ENCODE measurements at places on chromosomes 7 and 10.

DNA sequence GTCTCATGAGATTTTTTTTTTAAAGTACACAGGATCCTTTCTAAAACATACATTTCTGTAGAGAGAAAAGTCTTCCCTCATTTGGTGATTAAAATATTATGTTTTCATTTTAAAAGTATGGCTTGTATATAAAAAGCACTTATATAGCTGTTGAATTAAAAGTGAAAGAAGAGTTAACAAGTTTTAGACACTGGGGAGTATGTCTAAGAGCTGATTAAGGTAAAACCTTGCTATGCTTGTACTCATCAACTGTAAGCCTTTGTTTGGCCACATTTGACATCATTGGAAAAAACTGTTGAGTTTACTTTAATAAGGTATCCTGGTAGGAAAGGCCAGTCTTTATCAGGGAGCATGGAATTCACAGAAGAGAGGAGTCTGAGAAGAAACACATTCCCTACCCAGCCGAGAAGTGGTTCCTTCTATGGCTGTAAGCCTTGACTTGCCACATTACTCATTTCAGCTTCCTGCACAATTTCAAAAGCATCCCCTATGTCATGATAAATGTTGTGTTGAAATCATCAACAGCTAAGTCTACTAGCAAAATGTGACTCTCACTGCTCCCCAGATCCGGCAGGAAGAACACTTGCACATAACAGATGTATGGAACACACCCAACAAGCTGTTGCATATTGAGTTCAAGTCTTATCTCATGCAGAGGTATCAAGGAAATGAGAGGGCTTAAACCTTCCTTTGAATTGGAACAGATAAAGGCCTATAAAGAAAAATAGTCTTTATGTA, 171.8 kb upstream of the CDK1 start:
- DNase-seq = no peak

- DNase-seq = no peak
Observed at GRCh38 chr7:31043051-31043471, 9.0 kb upstream of the ADCYAP1R1 start.

DNA sequence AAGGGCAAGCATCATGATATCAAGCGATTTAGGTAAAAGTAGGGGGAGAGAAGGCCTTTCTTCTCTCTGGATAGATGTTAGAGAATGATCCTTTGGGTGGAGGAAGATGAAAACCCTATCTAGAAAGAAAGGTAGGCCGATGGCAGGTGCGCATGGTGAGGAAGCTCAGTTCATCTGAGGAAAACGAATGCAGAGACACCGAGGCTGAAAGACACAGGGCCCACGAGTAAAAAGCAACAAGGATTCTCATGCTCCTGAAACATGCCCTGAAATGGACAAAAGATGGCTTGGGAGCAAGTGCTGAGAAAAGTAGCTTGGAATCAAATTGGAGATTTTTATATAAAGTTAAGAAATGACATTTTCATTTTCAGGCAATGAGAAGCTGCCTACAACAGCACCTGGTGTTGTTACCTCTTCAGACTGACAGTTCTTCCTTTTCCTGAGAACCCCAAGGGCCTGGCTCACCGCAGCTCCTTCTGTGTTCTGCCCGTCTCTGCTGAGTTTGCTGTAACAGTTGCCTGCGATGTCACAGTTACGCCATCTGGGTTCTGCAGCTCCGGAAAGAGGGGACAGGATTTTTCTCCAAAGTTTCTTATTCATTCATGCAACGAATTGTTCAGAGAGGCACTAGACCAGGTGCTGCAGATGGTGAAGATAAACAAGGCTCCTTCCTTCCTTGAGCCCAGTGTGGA, 402.0 kb upstream of the KLF6 start:
- no peak for DNase-seq

DNA sequence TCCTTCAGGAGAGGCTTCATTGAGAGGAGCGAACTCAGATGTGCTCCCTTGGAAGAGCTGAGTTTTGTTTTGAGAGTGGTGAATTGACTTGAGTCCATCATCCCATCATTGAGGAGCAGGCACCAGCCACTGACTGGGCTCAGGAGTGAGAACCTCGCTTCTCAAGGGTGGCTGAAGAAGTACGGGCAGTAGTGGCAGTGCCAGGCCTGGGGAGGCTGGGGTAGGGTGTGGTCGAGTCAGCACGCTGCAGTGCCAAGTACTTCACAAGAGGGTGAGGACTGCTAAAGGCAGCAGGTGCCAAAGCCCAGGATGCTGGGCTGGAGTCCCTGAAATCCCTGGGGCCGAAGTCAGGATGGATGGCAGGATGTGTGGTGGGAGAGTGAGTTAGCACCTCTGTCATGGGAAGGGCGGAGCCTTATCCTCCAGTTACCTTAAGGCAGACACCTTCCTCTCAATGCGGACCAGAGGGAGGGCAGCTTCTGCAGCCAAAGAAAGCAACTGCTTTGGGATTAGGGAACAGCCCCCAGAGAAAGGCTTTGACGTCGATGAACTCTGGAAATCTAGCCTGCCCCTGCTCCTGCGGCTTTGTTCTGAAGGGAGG, 210.3 kb downstream of the CAMK1D start:
- no peak for DNase-seq

DNA sequence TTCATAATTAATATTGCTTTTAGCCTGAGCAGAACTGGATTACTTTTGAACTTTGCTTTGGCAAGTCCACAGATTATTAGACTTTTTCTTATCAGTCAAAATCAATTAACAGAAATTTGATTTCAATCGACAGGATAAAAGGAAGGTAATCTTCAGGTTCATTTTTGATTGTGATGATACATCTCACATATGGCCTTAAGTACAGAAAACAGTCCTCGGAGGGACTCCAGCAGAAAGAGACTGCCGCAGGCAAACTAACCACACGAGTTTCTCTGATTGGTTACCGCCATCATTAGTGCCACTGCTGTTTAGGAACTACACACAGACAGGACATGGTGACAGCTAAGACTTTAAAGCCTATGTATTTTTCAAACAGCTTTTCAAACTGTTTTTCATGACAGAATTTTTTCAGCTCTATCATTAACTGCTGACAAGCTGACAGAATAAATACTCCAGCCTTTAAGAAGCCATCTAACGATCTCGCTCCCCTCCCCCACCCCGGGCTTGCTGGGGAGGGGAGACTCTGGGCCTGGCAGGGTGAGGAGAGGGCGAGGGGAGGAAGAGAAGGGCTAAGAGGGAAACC, 668.2 kb downstream of the KCNMA1 start:
- DNase-seq = no peak

DNA sequence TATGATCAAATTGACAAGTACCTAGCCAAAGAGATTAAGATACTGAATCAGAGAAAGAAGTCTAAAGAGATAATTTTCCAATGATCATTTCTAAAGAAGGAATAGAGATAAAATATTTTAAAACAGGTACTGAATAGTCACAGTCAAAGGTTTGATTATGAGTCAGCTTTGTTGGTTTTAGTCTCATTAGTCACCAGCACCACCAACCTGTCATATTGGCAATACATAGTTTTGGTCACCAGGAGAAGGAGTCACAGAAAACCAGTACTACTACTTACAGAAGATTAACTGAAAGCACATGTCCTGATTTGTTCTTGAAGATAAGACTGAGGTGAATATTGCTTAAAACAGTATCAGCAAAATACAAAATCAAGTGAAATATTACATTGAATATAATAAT, 34.6 kb downstream of the ZEB1 start:
- no peak for DNase-seq

DNA sequence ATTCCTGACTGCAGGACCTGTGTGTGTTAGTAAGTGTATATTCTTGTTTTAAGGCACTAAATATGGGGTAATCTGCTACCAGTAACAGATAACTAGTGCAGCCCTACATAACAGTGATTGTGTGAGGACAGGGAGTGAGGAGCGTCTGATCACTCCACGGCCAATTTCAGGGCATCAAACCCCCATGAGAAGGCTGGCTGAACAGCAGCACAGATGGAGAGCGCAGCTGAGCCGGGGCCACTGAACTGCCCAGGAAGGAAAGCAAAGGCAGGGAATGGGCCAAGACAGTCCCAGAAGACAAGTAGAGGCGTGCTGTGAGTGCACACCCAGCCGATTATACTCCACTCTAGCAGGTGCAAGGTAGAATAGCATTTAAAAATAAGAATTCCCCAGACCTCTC, 157.1 kb upstream of the CHST15 start:
- DNase-seq = no peak

- DNase-seq = no peak
Observed at GRCh38 chr7:95342642-95343307, 18.4 kb upstream of the PON1 start.

DNA sequence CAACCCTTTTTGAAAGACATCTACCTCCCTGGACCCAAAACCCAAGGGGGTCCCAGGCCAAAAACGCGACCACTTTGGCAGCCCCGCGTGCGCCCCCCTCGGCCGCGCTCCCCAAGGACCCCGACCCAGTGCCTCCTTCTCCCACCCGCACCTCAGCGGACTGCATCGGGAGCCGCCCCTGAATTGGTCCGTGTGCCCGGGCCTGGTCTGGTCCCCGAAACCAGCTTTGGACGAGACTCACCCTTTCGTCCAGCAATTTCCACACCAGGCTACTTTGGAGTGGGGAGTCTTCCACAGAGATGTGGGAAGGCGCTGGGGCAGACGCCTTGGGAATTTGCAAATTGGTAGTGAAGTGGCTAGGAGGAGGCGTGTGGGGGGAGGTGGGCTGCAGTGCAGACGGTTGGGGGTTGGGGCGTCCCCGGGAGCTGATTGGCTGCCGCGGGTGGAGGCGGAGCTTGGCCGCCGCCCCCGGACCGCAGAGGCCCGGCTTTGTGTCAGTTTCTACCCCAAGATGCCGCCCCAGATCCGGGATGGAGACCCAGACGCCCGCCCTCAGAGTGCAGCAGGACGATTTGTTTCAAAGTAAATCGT, 16.9 kb downstream of the TCAF1 start:
- DNase-seq = no peak

GRCh38 chr10:77442699-77443189, 194.9 kb downstream of the KCNMA1 start:
- DNase-seq = no peak

- DNase-seq = no peak
Observed at GRCh38 chr7:131103997-131104396, 223.7 kb upstream of the MKLN1 start.

- no peak for DNase-seq
Observed at GRCh38 chr7:138773176-138773575, 24.6 kb upstream of the TMEM213 start.

DNA sequence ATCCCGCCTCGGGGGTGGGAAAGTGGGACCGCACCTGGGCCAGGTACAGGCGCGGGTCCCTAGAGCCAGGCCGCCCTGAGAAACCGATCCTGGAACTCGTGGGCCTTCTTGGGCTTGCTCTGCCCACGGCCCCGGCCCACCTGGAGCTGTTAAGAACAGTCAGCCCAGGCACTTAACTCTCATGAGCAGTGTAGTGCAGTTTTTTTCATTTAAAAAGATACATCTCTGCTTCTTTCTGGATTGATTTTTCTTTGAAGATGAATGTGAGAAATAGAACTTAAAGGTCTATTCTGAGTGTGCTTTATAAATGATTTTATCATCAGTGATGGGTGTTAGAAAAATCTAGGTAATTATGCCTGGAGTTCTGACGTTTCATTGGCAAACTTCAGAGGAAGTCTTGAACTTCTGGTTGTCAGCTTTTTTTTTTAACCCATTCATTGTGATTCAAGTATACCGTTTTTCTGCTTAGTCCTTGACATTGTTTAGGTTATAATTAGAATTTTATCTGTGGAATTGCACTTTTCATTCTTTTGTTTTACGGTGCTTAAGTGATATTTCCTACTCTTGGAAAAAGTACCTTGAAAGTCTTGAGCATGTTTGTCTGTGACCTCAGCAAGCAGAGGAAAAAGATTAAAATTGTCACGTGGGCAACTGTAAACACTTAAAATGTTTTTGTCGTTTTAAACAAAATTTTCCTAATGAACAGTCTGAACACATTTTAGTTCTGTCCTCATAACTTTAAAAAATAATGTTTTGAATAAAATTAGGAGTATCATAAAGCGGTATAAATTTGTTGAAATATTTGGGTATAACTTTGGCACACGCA, 906 bp downstream of the CDK1 start:
- DNase-seq = no peak

DNA sequence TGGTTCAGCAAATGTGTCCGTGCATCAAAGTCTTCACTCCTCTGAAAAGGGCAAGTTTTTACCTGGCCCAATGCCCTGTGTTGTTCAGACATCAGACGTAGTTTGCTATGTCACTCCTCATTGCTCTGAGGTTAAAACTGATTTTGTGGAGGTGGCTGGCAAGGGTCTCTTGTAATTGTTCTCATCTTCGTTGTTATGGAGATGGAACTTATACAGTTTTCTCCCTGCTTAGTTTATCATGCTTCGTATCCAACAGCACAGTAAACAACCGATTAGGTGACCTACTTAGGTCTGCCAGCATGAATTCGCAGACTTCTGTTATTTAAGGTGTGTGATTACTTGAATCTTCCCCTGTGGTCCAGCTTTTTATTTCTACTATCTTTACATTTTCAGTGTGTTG, 274.1 kb upstream of the SMIM30 start:
- DNase-seq = no peak

DNA sequence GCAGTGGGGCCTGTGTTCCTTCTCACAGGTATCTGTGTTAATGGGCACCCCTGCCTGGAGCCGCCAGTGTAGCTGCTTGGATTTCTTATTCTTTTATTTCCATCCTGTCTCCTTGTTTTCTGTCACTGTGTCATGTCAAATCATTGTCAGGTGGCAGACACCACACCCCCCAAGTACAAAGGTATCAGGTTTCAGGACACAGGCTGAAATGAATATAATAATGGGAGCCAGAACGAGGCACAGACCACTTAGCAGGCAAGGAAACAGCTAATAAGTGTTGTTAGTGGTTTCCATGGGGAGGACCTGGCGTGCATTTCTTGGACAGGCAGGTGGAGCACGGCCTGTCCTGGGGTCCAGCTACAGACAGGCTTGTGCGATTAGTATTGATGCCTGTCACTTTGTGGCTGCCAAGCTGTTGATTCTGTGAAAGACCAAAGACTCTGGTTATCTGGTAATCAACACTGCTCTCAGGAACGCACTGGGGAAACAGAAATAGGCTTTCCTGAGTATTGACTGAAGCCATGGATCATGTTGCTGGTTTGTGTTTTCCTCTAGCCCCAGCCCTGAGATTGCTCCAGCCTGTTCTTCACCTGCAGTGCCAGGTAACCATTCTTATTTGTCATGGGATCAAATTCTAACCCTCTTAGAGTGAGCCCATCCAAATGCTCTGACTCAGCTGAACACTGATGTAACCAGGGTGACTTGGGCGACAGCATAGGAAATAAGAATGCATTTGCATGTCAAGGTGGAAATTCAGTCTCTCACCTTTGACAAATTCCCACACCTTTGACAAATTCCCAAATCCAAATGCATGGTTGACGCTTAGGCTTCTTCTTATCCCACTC, 1002.0 kb downstream of the LRMDA start:
- no peak for DNase-seq

- no peak for DNase-seq
Observed at GRCh38 chr7:73885433-73885974, 24.5 kb downstream of the TMEM270 start.

- no peak for DNase-seq
Observed at GRCh38 chr7:21948887-21949540, 3.3 kb upstream of the CDCA7L start.

- DNase-seq = no peak
Observed at GRCh38 chr10:62341419-62341818, 32.8 kb upstream of the ZNF365 start.
